ENCODE measurements at places on chromosomes 3 and 15. TPM values are rescaled to one million over a fixed set of nuclear protein-coding genes. Genes with fewer than 3 reads are reported as not detected.

DNA sequence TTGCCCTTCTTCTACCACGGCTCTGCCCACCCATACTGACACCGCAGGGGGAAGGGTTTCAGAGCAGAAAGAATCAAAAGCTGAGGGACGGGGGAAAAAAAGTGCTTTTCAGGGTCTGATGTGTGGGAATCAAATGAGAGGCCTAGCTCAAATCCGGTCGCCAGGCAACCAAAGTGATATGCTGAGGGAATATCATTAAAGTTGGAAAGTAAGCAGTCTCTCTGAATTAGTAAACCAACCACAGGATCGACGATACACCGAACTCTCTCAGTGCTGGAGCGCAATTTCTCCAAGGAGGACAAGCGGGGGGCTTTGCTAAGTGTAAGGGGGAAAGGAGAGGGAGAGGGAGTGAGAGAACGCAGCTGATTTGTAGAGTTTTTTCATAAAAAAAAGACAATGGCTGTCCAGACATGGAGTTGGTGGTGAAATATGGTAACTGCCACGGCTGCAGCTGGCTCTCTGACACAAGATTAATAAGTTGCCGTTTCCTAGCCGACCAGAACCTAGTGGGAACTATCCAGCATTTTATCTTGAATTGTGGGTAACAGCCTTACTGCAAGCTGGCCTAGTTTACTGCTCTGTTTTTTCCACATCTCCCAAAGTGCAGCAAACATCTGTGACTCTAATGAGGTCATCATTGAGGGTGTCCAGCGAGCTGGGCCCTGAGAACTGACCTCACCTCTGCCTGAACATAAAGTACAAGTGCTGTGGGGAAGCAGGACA is 530.2 kb downstream of the SOX2 start:
- H3K4me3 ChIP-seq = no peak overlapping the region
- H3K4me1 ChIP-seq = no peaks in the 10 kb centered on the region
- no peak for DNase-seq
- no peak overlapping the region for H3K27ac ChIP-seq
- no peaks in the 10 kb centered on the region for H3K27me3 ChIP-seq
- H3K36me3 ChIP-seq = no peaks in the 10 kb centered on the region

- H3K27ac ChIP-seq = no peak overlapping the region
- H3K4me3 ChIP-seq = no peak overlapping the region
- no peaks in the 10 kb centered on the region for H3K36me3 ChIP-seq
- no peak for DNase-seq
- H3K27me3 ChIP-seq = no peaks in the 10 kb centered on the region
- H3K4me1 ChIP-seq = peaks cover 4% of the 10 kb centered on the region
These were observed 89.3 kb downstream of the LPP start for GRCh38 chr3:188243124-188243795.

GRCh38 chr3:71432044-71432975 is 151.2 kb downstream of the FOXP1 start:
- H3K4me1 ChIP-seq = peaks cover 16% of the 10 kb centered on the region
- no peaks in the 10 kb centered on the region for H3K36me3 ChIP-seq
- DNase-seq = no peak
- no peak overlapping the region for H3K4me3 ChIP-seq
- no peak overlapping the region for H3K27ac ChIP-seq

DNA sequence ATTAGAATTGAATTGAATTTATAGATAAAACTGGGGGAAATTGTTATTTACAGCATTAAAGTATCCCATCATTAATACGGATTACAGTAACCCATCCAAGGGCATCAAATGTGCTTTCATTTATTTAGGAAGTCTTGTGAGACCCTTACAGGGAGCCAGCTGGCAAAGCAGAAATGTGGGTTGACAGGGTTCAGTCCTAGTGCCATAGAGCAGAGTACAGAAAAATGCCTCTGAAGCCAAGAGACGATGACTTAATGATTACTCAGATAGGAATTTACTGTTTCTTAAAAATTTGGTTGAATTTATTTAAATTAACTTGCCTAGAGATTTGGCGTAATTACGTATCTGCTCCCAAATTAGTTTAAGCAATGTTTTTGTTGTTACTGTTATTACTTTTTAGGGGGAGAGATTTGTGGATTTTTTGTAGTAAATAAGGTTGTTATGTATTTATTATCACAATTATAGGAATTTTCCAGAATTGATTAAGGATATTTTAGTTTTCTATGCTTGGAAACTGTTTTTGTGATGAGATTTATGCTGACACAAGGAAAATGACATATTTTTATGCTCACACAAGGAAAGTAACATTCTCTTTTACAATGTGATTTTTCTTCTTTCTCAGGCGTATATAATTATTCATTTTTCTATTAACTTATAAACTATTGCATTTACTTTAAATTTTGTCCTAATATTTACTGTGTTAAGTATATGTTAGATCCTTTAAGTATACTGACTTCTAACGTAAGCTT is 152.0 kb downstream of the EPHA6 start:
- no peaks in the 10 kb centered on the region for H3K27me3 ChIP-seq
- H3K27ac ChIP-seq = no peak overlapping the region
- no peaks in the 10 kb centered on the region for H3K4me1 ChIP-seq
- H3K36me3 ChIP-seq = no peaks in the 10 kb centered on the region
- no peak overlapping the region for H3K4me3 ChIP-seq

DNA sequence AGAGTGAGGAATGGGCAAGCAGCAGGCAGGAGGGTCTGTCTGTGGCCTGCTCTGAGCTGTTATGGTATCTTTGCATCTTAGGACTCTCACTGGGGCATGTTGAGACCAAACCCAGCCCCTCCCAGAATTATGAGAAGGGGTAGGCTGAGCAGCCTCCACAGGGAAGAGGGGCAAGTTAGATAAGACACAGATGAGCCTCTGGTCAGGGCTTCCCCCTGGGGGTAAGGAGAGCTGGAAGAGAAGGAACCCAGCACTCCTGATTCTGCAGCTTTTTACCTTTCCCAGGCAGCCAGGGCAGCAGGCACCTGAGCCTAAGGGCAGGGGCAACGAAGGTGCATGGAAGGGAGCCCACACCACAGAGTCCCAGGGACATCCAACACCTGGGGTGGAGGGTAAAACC is 19.3 kb downstream of the DUOX1 start:
- H3K4me1 ChIP-seq = no peaks in the 10 kb centered on the region
- no peaks in the 10 kb centered on the region for H3K27me3 ChIP-seq
- DNase-seq = no peak
- no peak overlapping the region for H3K27ac ChIP-seq

DNA sequence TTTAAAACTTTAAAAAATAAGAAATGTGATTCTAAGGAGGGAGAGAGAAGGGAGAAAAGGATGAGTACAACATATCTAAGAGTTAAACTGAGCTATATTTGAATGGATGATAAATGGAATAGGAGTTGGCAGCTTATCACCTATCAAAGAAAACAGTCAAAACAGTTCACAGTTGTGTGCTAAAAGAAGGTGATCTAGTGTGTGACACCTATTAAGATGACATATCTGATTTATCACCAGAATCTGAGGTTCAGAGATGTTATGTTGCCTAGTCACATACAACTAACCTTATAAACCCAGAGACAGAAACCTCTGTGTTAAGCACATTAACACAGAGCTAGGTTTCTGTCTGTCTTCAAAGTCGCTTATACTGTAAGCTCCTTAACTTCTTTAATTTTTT is 3.0 kb downstream of the ATP13A3 start:
- H3K27ac ChIP-seq = no peak overlapping the region
- no peak for DNase-seq
- no peak overlapping the region for H3K4me3 ChIP-seq

GRCh38 chr3:141151439-141151838 is 80.2 kb upstream of the PXYLP1 start:
- DNase-seq = no peak
- no peak overlapping the region for H3K4me3 ChIP-seq
- H3K36me3 ChIP-seq = no peaks in the 10 kb centered on the region
- H3K27me3 ChIP-seq = no peaks in the 10 kb centered on the region

DNA sequence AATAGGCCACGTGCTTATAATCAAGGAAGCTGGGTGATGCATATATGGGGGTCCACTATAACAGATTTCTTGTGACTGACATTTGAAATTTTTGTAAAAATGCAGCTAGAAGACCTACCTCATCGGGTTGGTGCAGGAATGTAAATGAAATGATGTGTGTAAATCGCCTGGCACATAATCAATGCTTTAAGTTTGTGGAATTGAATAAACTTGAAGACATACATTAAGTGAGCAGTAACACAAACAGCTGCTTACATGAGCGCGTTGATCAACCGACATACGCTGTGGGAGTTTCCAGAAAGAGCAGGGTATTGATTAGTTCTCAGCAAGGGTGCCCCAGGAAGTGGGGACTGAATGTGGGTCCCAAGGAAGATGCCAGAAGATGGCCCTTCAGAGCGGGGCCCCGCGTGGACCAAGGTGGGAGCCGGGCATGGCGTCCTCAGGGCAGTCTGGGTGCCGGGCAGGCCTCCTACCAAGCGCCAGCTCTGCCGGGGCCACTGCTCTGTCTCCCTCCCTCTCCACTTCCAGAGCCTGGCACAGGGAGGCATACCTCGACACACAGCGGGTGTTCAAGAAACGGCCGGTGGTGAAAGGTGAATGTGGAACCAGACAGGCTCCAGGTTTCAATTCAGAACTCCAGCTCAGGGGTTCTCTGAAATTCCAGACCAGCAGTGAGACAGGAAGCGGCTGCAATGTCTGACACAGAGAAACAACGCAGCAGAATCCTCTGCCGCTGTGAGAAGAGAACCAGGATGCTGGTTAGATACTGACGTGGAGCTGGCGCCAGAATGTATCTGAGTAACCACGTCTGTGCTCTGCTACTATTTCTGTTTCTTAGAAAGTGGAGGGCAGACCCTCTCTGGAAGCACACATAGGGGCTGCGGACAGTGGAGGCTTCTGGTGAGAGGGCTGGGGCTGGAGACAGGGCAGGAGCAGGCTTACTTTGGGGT is 12.6 kb downstream of the BFSP2 start:
- DNase-seq = no peak
- H3K27ac ChIP-seq = no peak overlapping the region
- no peaks in the 10 kb centered on the region for H3K4me1 ChIP-seq
- no peaks in the 10 kb centered on the region for H3K27me3 ChIP-seq

GRCh38 chr3:103085465-103085864 is 650.6 kb downstream of the ZPLD1 start:
- no peak overlapping the region for H3K4me3 ChIP-seq
- no peak overlapping the region for H3K27ac ChIP-seq

- no peak overlapping the region for H3K27ac ChIP-seq
- H3K4me3 ChIP-seq = no peak overlapping the region
- no peak for DNase-seq
These were observed 20.7 kb downstream of the CEP19 start for GRCh38 chr3:196691386-196691785.

GRCh38 chr3:108271626-108272025 is 24.7 kb upstream of the HHLA2 start:
- H3K36me3 ChIP-seq = no peaks in the 10 kb centered on the region
- H3K27me3 ChIP-seq = no peaks in the 10 kb centered on the region
- no peak overlapping the region for H3K4me3 ChIP-seq
- H3K4me1 ChIP-seq = no peaks in the 10 kb centered on the region

DNA sequence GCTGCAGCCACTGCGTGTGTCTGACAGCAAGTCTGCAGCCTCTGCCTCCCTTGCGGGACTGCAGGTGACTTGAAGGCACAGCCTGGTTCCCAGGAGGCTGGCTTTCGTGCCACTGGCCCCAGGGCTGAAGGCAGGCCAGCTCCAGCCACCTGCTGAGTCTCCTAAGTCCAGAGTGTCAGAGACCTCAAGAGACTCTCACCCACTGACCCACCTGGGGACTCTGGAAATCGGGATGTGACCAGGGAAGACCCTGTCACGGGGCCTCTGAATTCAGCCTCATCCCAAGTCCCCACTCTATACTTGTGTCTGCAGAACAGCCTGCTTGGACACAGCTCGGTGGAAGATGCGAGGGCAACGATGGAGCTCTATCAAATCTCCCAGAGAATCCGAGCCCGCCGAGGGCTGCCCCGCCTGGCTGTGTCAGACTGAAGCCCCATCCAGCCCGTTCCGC is 16.3 kb downstream of the ISG20 start:
- no peak for DNase-seq
- H3K27me3 ChIP-seq = no peaks in the 10 kb centered on the region

- no peak overlapping the region for H3K27ac ChIP-seq
- no peaks in the 10 kb centered on the region for H3K4me1 ChIP-seq
- no peak overlapping the region for H3K4me3 ChIP-seq
- H3K27me3 ChIP-seq = no peaks in the 10 kb centered on the region
- no peaks in the 10 kb centered on the region for H3K36me3 ChIP-seq
- no peak for DNase-seq
These were observed 34.9 kb upstream of the TIMP4 start for GRCh38 chr3:12193485-12194165.

NAALADL2 gene
- total RNA-seq = 7.0 TPM

IL17RD gene
- 1.2 TPM for total RNA-seq

GTF2E1 gene
- 9.1 TPM for total RNA-seq

ATP13A4 gene
- 15.7 TPM for total RNA-seq

HEMK1 gene
- 13.3 TPM for total RNA-seq

GOLGA6L9 gene
- 2.5 TPM for total RNA-seq

RLBP1 gene
- total RNA-seq = not detected

AMIGO3 gene
- not detected for total RNA-seq
